Activated CD8-positive, alpha-beta T cell treated with anti-CD3 and anti-CD28 coated beads, Interleukin-2, amount 10 ng/mL, durations not matched to agents 7 days and 5 days (primary cell): ENCODE measurements at places on chromosomes 5 and 9. TPM values are rescaled to one million over a fixed set of nuclear protein-coding genes. Genes with fewer than 3 reads are reported as not detected.

The ROPN1L gene
- 2.2 TPM for total RNA-seq

The STPG3 gene
- not detected for total RNA-seq

GRCh38 chr9:94951324-94952135 is 225.0 kb downstream of the AOPEP start:
- H3K4me1 ChIP-seq, result peaks cover 32% of the 10 kb centered on the region
- peak overlapping the region; percentile 44 for H3K27ac ChIP-seq
- no peaks in the 10 kb centered on the region for H3K36me3 ChIP-seq

GRCh38 chr5:59104400-59105127 is 521.7 kb downstream of the RAB3C start:
- no peak overlapping the region for H3K27ac ChIP-seq
- peaks cover 5% of the 10 kb centered on the region for H3K36me3 ChIP-seq
- peaks cover 45% of the 10 kb centered on the region for H3K4me1 ChIP-seq
- DNase-seq, result no peak

DNA sequence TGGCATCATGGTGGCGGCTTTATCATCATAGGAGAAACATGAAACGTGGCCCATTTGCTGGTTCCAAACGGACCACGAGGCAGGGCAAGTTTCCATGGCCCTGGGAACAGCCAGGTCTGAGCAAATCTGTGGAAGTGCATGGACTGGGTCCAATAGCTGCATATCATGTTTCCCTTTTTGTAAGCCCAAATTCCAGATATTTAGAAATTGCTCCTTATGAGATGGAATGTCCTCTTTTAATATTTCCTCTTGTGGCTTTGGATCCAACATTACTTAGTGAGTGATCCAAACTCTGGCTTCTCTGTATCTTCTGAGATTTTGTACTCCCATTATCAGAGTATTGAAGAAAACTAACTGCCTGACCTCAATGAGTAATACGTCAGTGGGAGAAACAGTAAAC is 79.8 kb upstream of the FBXL7 start:
- H3K27ac ChIP-seq, result no peak overlapping the region
- H3K27me3 ChIP-seq, result no peaks in the 10 kb centered on the region
- H3K36me3 ChIP-seq, result no peaks in the 10 kb centered on the region
- H3K4me3 ChIP-seq, result no peak overlapping the region

- no peak overlapping the region for H3K27ac ChIP-seq
- H3K4me3 ChIP-seq, result no peak overlapping the region
Measured at GRCh38 chr5:57445006-57445704, 37.5 kb downstream of the ACTBL2 start.

DNA sequence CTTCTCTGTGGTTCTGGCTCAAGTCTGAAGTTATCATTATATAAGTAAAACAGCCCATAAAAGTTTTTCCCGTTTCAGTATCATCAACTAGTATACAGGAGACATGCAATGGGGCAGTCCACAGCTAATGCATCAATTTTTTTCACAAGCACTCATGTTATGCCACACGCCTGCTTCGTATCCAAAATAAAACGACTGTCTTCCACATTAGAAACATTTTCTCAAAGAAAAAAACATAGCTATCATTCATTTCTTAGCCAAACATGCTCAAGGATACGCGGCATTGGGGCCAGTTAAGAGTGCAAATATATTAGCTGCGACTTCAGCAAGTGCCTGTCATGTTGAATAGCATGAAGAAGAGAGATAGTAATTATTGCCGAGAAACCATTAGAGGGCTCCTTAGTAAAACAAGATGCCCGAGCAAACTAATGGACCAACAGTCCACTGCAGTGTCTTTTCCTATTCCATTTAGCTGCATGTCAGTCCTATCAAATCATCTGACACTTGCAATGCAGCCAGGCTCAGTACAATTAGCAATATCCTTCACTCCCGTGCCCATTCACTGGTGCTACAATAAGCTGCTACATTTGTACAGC is 68.5 kb downstream of the BNC2 start:
- no peak for DNase-seq
- H3K36me3 ChIP-seq, result no peaks in the 10 kb centered on the region
- H3K27ac ChIP-seq, result no peak overlapping the region

DNA sequence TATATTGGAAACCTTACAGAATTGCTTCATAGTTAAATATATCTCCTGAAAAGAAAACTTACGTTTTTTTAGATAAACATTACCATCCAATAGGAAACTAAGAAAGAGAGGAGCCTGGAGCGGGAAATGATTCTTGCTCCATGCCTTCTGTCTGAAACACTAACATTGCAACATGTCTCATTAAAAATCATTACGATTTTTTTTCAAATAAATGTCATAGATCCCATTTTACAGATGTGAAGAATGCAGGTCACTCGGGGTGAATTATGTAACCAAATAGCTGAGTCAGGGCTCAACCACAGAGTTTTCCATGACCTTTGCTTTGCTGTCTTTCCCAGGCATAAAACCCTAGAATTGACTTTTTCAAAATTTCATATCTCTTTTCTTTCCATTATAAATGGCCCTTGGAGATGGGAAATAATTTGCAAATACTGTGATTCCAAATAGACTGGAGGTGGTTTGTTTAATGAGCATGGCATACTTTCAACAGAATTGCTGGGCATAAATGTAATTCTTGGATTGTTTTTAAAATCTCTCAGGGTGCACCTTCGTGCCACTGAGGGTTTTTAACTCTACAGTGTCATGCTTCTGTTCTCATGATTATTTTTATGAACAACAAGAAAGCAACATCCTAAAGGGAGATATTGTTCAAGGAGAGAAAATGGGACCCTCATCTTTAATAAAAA is 302.8 kb downstream of the EBF1 start:
- H3K4me1 ChIP-seq, result no peaks in the 10 kb centered on the region
- DNase-seq, result no peak
- no peak overlapping the region for H3K27ac ChIP-seq
